SIG-M5 (cell line): ENCODE measurements at places on chromosomes 6 and 20.

DNA sequence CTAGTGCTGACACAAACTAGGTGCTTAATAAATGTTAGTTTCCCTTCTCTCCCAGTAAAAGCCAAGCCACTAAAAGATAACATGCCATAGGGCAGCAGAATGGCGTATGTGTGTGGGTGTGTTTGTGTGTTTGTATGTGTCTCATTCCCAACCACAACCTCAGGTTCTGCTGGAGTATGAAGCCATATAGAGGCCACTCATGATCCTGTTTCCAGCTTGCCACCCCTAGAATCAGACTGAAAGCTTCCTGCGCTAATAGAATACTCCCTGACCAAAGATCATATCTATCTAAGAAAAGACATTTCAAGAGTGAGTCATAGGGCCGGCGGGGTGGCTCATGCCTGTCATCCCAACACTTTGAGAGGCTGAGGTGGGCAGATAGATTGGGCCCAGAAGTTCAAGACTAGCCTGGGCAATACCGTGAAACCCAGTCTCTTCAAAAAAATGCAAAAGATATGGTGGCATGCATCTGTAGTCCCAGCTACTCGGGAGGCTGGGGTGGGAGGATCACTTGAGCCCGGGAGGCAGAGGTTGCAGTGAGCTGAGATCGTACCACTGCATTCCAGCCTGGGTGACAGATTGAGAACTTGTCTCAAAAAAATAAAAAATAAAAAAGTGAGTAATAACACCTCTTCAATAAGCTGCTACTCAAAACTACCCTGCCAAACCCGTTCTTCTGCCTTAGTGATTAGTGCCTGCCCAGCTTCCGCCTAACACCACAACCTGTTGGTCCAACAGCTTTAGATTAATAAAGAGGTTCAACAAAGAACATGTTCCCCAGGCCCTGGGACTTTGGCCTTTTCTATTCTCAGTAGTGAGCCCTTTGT is 11.8 kb upstream of the SNRPC start:
- DNase-seq, result no peak

- no peak for DNase-seq
Observed at GRCh38 chr6:53281518-53282215, 67.1 kb downstream of the ELOVL5 start.

DNA sequence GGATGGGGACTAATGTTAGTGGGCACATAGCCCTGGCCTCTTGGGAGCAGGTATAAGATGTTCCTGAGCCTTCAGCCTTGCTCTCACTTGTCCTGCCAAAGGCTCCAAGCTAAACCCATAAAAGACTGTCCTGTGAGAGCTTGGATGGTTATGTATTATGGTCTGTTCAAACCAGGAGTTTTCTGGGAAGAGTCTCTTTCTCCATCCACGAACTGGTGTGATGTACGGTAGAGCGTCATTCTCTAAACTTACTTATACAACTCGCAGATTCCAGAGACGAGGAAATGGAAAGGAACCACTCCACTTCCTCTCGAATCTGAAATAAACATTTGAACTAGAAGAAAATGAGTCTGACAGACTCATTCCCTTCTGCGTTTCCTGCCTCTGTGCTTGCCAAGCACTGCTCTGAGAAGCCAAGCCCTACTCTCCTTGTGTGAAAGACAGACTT is 5.3 kb downstream of the SOBP start:
- no peak for DNase-seq

DNA sequence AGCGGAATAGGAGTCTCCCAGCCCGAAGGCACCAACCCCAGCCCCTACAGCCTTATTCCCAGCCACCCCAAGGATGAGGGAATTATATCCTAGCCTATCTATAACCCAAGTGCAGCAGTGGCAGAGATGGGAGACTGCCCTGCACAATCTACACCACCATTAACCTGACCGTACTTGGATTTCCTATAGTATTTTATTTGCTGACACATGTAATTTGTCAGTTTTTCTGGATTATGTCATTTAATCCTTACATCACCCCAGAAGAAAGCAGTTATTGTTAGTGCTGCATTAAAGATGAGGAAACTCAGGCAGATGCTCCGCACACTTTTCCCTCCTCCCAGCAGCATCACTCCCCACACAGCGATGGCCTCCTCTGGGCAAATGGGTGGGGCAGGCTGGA is 6.0 kb downstream of the BFSP1 start:
- DNase-seq, result no peak

- DNase-seq, result no peak
Observed at GRCh38 chr20:64093013-64093503, 8.9 kb upstream of the LKAAEAR1 start.

- DNase-seq, result no peak
Observed at GRCh38 chr6:47479140-47479508, 1.5 kb downstream of the CD2AP start.

DNA sequence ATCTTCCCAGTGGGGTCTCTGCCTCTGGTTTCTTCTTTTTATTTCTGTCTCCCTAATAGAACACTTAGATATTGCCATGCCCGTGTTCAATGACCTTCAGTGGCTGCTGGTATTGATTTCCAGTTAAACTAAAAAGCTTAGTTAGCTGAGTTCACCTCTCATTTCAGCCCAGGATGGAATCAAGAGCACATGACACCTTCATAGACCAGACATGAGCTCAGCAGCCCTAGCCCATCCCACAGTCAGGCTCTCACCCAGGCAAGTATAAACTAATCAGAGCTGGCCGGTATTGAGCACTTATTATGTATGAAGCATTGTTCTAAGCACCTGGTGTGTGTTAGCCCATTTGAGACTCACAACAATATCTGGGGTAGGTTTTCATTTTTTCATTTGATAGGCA is 33.7 kb upstream of the PLEKHG1 start:
- no peak for DNase-seq

GRCh38 chr6:89987830-89988229 is 93.6 kb downstream of the GJA10 start:
- no peak for DNase-seq

GRCh38 chr20:51277961-51278360 is 255.1 kb upstream of the KCNG1 start:
- DNase-seq, result no peak

DNA sequence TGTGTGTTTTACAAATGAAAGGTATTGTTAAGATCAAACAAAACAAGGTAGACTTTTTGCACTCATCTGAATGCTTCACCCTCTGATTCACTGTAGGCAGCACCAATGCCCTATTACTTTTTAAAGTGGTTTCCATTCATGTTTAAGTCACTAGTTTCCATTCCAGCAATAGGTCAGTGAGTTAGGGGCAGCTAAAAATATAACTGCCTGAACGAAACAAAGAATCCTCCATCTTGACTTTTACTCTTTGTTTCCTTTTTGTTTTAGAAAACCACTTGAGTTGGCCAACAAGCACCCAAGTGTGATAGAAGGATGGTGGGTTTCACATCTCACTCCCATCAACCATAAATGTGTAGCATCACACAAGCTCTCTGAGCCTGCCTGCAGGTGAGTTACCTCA is 25.5 kb downstream of the CLIC5 start:
- no peak for DNase-seq

- DNase-seq, result no peak
Observed at GRCh38 chr20:51541189-51542032, 1.1 kb downstream of the NFATC2 start.

GRCh38 chr6:122839906-122840305 is 50.8 kb downstream of the SMPDL3A start:
- no peak for DNase-seq

DNA sequence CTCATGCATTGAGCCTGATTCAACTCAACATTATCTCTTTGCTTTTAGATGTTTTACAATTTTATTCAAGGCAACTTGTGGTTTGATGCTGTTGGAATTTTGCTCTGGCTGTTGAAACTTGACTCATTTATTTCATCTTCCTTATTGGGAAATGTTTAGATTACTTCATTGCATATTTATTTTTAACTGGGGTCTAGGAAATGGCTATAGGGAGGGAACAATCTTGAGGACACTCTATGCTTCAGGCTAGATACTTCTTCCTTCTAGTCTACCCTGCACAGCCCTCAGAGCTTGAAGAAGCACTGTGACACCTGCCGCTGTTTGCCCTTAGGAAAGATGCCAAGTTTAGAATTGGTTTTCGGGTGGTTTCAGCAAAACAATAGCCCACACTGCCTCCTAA is 183.4 kb downstream of the ADGRG6 start:
- DNase-seq, result no peak
